ENCODE measurements at places on chromosomes 5 and 9.

- DNase-seq = no peak
Measured at GRCh38 chr9:91541734-91542133, 118.1 kb upstream of the NFIL3 start.

- no peak for DNase-seq
Measured at GRCh38 chr5:175805256-175806011, 65.9 kb upstream of the CPLX2 start.

DNA sequence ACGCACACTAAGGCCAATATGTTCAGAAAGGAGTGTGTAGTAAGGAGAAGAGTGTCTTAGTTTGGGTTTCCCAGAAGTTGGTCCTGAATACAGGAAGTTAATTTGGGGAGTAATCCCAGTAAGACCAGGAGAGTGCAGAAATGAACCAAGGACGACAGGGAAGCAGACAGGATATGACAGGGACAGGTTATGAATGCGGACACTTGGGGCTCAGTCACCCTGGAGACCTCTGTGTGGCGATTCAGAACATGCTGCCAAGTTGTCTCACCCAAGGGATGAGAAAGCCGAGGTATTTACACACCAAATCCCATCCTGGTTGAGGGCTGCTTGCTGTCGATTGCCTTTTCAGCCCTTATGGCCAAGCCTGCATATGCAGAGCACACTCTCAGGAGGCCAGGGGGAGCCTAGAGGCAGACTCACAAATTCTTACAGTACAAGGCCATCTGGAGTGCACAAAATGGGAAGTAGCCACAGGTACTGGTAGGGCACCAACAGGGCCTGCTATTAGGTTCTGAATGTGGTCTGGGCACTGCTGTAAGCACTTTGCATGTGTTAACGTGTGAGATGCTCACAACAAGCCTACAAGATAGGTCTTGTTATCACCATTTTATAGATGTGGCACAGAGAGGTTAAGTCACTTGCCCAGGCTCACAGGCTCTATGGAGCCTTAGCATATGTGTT is 233.1 kb upstream of the ANKRD55 start:
- DNase-seq = no peak

DNA sequence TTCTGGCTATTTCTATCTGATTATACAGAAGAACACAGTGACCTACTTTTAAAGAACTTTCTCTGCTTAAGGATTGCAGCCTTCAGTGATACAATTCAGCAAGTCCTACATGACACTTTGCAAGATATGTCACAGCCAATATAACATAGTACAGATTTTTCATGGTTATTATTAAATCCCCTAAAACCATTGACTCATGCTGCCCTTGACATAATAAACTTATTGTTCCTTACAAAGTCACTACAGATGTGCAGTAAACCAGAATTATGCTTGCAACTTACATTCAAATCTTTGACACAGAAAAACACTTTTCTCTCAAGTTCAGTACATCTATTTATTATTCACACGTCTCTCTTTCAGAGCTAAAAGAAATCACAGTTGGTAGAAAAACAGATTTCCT is 1136.3 kb upstream of the ACO1 start:
- no peak for DNase-seq

DNA sequence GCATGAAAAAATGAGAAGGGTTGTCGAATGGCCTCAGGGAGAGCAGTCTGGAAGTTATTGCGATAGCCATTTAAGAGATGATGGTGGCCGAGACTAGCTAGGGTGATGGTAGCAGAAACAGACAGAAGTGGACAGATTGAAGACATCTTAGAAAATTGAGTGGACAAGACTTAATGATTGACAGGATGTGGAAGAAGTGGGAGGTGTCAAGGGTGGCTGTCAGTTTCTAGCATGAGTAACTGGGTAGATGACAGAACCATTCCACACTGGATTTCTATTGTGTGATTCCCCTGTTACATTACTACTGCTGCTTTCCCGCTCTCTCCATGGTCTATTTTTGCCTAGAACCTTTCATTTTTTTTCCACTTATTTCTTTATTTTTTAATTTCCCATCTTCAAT is 12.6 kb downstream of the CHMP5 start:
- DNase-seq = no peak

DNA sequence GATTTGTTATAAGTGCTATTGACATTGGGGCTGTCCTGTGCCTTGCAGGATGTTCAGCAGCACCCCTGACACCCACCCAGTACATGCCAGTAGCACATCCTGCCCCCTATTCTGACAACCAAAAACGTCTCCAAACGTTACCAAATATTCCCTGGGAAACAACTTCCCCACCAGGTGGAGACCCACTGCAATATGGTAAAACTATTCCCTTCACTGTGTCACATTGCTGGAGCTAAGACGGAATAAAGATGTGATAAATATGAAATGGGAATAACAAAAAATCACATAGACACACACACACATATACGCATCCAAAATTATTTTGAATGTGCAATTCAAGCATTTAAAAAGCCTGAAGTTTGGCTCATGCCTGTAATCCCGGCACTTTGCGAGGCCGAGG is 874.3 kb upstream of the DMAC1 start:
- DNase-seq = no peak

DNA sequence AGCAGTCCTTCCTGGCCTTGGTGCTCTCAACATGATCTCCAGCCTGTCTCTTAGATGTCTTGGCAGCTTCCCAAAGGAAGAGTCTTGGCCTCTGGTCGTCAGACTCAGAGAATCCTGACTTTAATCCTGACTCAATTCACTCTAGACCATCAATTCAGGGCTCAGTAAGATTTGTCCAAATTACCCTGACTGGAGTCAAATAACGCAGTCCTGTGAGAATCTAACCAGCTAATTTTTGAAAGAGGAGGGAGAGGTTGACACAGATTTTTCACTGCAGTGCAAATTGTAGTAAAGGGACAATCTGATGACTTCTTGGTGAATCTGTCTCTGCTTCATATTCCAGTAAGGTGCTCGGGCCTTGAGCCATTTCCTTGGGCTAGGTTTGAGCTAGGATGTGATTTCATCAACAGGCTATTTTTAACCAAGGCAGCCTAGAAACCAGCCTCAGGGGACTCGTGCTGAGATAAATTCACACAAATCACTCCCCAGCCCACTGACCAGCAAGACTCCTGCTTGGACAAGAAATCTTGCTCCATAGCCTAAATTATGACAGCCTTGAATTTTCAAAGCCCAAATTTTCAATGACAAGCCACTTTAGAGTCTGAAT is 257.4 kb downstream of the ENC1 start:
- DNase-seq = no peak

GRCh38 chr5:54868511-54869483 is 116.6 kb downstream of the ESM1 start:
- DNase-seq = no peak

- DNase-seq = no peak
Measured at GRCh38 chr5:165928971-165929370, 2362.5 kb upstream of the WWC1 start.

DNA sequence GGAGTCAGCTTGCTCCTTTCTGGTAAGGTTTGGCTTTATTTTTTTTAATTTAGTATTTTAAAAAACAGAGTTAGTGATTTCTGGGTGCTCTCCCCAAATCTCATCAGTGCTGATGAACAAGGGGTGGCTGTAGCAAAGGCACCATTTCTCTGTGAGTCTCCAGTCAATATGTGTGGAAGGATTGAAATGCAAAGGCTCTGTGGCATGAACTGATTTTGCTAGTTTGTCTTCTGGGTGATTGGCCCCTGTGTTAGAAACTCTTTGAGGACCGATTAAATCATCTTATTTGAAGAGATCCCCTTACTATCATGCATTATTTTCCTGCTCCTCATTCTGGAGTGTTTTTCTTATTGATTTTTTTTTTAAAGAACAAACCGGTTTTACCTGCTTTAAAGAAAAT is 596 bp downstream of the TEK start:
- no peak for DNase-seq

GRCh38 chr5:1180841-1181271 is 20.5 kb upstream of the SLC6A19 start:
- DNase-seq = no peak

DNA sequence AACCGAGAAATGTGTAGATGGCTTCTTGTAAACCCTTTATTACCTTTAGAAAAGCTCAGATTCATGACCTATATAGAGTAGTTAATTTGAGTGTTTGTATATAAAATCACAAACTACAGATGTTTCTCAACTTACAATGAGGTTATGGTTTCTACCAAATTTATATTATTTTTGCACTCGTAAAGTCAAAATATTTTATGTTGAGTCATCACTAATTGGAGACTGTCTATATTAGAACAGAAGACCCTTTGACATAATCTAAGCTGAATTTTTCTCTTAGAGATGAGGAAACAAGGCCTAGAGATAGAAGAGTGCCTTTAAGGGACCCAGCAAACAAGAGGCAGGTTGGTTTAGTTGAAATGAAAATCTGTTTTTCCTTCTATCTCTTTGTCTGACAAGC is 20.0 kb upstream of the NMUR2 start:
- no peak for DNase-seq

DNA sequence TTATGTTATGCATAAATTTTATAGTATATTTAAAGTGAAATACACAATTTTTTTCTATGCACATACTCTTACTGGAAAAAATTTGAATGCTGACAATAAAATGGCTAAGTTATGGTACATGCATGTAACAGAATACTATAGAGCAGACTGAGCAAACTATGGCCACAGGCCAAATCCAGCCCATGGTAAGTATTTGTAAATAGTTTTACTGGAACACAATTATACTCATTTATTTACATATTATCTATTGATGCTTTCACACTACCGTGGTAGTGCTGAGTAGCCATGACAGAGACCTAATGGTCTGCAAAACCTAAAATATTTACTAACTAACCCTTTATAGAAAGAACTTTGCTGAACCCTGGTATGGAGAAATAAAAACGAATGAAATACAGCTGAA is 45.7 kb downstream of the TEX10 start:
- no peak for DNase-seq

- no peak for DNase-seq
Measured at GRCh38 chr5:56840597-56840996, 25.2 kb downstream of the MAP3K1 start.

GRCh38 chr9:104850786-104851545 is 77.0 kb downstream of the ABCA1 start:
- no peak for DNase-seq

DNA sequence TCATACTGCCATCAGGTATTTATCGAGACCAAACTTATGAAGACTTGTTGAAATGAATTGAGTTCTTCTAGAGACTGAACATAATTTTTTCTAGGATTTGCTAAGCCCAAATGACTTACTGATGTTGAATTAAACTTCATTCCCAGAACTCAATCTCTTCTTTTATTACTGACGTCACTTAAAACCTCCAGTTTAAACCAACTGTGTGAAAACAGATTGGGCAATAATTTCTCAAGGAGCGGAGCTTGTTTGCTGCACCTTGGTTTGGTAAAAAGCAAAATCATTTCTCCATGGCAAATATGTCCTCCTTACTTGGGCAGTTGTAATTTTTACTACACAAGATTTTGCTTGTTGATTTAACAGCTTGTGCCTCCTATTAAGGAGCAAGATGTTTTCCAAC is 37.4 kb downstream of the CFAP90 start:
- no peak for DNase-seq

All from stimulated activated CD8-positive, alpha-beta memory T cell treated with anti-CD3 and anti-CD28 coated beads, Interleukin-4, amount 100 ng/mL, for 1 hour (primary cell).